ENCODE measurements at places on chromosomes 11 and 22. TPM values are rescaled to one million over a fixed set of nuclear protein-coding genes. Genes with fewer than 3 reads are reported as not detected.

The PEX16 gene
- polyA plus RNA-seq, result 24.0 TPM

The PRRG4 gene
- 5.8 TPM for polyA plus RNA-seq

The DEPDC7 gene
- 8.3 TPM for polyA plus RNA-seq

The NCF4 gene
- 2.5 TPM for polyA plus RNA-seq

The CD3E gene
- 0.36 TPM for polyA plus RNA-seq

The DTX4 gene
- polyA plus RNA-seq, result 66.2 TPM

The KRTAP5-9 gene
- polyA plus RNA-seq, result 1.0 TPM

The OR2D2 gene
- not detected for polyA plus RNA-seq

The FAM227A gene
- 5.2 TPM for polyA plus RNA-seq

The MS4A4A gene
- 6.4 TPM for polyA plus RNA-seq

GRCh38 chr11:17760102-17761029 is 25.8 kb downstream of the KCNC1 start:
- DNase-seq, result no peak

GRCh38 chr22:42907404-42908373 is 50.6 kb upstream of the ARFGAP3 start:
- no peak for DNase-seq

GRCh38 chr22:32804531-32805360 is 3.2 kb downstream of the TIMP3 start:
- DNase-seq, result no peak

- DNase-seq, result no peak
Measured at GRCh38 chr11:24155792-24156191, 341.1 kb upstream of the LUZP2 start.

GRCh38 chr11:128165572-128165971 is 421.8 kb downstream of the ETS1 start:
- no peak for DNase-seq

GRCh38 chr11:127627629-127628457 is 627.3 kb upstream of the KIRREL3 start:
- DNase-seq, result no peak

DNA sequence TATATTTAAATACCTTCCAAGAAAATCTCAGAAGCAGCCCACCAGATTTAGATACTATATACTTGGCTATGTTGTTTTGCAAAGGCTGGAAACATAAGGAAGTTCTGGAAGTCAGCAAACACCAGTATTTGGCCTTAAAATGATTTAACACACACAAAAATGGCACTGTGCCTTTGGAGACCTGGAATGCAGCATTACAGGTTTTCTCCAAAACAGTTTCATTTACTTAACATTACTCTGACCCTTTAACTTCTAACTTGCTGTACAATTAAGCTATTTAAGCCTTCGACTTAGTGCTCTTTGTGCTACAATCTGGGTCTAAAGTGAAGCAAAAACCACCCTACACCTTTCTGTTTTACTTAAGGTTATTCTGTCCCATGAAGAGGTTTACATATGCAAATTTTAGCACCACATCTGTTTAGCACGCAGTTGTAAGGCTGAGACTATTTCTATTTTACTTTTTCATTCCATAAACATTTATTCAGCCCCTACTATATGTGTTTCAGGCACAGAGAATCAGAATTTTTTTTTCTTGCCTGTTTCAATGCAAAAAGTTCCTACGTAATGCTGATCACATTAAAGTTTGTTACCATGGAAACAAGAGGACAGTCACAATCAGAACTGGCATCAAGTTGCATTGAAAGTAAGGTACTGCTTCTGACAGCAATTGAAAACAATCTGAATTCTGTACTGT is 70.3 kb downstream of the MAML2 start:
- DNase-seq, result peak; percentile 80

DNA sequence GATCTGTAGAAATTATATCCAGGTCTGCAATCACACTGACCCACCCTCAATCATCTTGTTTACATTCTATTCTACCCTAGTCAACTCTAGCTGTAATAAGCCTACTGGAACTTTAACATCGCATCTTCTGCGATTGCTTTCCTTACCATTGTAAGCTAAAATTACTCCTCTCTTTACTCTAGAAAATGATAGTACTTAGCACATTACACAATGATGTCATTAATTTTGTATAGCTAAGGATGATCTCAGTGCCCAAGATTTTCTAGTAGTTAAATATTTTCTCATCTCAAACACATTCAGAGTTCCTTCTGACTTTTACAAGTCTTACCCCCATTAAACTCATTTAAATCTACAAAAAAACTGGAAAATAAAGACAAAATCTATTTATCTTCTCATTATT is 39.6 kb upstream of the CTSC start:
- no peak for DNase-seq

- DNase-seq, result no peak
Measured at GRCh38 chr11:83150450-83150849, 6.5 kb upstream of the PCF11 start.

GRCh38 chr11:76459299-76459698 is 14.5 kb downstream of the EMSY start:
- no peak for DNase-seq

DNA sequence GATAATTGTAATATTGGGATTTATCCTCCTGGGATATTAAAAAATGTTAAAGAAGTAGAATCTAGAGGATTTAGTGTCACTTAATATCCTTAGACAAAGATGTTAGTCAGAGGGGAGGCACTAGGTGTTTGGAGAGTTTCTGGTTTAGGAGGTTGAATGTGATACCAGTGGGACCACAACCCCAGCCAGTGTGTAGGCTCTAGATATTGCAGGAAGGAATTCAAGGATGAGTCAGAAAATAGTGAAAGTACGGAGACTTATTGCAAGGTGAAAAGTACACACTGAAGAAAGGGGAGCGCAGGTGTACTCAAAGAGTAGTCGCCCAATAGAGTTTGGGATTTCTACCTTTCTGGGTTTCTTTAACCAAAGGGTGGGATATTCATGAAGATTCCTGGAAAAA is 5.7 kb upstream of the TMEM41B start:
- DNase-seq, result no peak

DNA sequence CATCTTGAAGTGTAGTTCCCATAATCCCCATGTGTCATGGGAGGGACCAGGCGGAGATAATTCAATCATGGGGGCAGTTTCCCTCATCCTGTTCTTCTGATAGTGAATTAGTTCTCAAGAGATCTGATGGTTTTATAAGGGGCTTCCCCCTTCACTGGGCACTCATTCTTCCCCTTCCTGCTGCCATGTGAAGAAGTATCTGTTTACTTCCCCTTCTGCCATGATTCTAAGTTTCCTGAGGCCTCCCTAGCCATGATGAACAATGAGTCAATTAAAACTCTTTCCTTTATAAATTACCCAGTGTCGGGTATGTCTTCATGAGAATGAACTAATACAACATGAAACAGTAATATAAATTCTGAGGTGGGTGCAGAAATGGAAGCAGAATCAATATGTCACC is 12.1 kb upstream of the SPTBN2 start:
- DNase-seq, result no peak

GRCh38 chr11:21137803-21138202 is 468.4 kb downstream of the NELL1 start:
- DNase-seq, result no peak

- DNase-seq, result no peak
Measured at GRCh38 chr11:96481204-96481603, 91.4 kb downstream of the JRKL start.

DNA sequence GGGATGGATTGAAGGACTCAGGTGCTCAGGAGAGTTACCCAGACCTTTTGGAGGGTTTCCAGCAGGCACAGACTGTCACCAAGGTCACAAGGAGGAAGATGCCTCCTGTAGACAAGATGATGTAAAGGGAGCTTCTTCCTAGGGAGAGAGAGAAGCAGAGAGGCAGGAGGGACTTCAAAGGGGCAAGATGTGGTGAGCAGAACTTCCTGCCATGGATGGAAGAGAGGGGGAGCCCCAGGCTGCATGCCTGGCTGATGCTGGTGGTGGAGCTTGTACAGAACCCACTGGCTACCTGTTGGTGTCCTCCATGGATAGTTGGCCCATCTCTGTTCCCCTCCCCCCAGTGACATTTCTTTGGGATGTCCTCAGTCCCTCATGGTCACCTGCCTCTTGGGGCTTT is 4.2 kb downstream of the HEPN1 start:
- DNase-seq, result no peak

GRCh38 chr11:205221-206001 is 1.8 kb downstream of the BET1L start:
- DNase-seq, result no peak

GRCh38 chr11:119739021-119739703 is 10.2 kb upstream of the NECTIN1 start:
- DNase-seq, result peak; percentile 92

GRCh38 chr11:60987577-60988277 is 16.2 kb downstream of the CD6 start:
- no peak for DNase-seq

- no peak for DNase-seq
Measured at GRCh38 chr11:33321422-33321821, 64.2 kb downstream of the HIPK3 start.

DNA sequence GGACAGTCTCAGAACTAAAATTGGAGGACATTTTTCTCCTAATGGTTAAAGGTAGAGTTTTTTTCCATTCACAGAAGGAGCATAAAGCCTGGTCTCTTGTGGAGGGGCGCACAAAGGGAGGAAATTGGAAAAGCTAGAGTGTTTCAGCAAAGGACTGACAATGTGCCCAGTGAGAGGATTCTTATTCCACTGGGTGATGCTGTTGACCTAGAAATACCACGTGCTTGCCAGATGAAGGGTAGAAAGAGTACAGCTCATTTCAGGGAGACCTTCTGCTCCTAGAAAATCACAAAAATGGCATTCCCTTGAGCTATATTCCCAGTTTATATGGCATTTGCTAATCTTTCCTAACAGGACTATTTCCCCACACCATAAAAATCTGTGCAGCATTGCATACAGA is 21.1 kb downstream of the MS4A6E start:
- no peak for DNase-seq

DNA sequence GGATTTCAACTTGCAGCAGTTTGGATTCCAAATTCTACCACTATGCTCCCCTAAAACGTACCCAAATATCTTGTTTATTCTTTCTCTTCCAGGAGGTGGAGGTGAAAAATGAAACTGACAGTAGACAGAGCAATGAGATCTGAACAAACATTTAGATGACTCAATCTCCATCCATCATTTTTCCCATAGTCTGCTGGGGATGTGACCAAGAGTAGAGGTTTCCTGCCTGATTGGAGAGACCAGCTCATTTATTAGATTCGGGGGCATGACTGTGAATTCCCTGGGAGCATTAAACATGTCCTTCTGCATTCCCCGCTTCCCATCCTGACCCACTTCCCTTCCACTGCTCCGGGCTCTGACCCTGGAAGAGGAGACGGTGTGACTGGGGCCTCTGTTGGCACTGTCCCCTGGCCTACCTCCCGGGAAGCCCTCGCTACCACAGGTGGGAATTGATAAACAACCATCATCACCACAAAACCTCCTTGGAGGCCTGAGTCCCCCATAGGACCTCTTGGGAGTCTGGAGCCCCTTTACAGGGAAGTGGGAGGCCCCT is 20.3 kb downstream of the DKK3 start:
- no peak for DNase-seq

DNA sequence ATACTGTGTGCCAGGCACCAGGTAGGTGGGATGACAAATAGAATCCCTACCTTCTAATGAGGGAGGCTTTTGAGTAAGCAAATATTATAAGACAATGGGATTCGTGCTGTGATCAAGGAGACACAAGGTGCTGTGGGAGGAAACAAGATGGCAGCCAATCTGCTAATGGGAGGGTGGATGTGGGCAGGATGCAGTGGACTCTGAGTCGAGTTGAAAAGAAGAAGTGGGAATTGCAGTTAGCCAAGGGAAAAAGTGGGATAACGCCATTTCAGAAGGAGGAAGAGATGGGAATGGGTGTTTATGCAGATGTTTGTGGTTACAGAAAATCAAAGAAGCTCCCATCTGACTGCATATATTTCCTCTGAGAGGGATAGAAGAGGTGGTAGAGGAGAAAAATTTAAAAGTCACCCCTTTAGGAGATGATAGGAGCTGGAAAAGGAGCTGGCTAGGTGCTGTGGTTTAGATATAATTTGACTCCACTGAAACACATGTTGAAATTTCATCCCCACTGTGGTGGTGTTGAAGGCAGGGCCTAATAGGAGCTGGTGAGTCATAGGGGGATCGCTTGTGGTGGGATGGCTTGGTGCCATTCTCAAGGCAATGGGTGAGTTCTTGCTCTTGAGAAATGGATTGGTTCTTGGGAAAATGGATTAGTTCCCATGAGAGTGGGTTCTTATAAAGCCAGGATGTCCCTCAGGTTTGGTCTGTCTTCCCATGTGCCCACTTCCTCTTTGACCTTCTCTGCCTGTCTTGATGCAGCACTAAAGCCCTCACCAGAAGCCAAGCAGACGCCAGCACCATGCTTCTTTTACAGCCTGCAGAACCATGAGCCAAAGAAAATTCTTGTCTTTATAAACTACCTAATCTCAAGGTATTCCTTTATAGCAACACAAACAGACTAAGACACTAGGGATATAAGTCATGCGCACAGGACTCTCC is 30.0 kb upstream of the POU2AF1 start:
- no peak for DNase-seq

DNA sequence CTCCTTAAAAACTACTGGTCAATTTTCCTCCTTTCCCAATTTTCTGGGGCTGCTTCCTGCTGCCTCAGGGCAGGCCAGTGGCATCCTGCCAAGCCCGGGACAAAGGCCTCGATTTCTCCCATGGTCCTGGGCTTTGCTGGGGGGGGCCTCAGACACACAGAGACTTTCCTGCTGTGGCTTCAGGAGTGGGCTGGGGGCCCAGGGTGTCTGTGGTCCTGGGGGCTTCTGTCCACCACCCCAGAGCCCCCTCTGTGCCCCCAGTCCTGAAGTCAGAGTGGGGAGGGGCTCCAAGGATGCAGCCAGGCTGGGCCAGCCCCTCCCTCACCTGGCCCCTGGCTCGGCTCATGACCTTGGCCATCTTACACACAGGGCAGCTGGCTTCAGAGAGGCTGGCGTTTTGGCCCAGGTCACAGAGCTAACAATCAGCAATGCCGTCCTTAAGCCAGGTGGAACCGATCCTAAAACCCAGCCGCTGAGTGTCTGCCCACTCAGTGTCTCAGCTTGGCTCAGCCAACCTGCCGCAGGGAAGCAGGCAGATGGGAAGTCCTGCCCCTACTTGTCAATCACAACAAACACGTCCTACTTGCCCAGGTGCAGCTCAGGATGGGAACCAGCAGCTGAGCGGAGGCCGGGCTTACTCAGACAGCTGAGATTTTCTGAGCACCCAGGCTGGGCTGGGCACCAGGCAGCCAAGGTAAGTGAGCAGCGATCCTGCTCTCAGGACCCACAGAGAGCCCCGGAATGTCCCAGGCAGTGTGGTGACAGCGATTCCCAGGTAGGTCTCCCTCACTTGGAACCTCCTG is 34.6 kb downstream of the OSBPL5 start:
- DNase-seq, result no peak

GRCh38 chr11:30412509-30412908 is 89.6 kb downstream of the ARL14EP start:
- DNase-seq, result no peak

- no peak for DNase-seq
Measured at GRCh38 chr22:23036684-23037428, 33.5 kb upstream of the GNAZ start.

- no peak for DNase-seq
Measured at GRCh38 chr11:6670202-6670830, 12.8 kb downstream of the MRPL17 start.

DNA sequence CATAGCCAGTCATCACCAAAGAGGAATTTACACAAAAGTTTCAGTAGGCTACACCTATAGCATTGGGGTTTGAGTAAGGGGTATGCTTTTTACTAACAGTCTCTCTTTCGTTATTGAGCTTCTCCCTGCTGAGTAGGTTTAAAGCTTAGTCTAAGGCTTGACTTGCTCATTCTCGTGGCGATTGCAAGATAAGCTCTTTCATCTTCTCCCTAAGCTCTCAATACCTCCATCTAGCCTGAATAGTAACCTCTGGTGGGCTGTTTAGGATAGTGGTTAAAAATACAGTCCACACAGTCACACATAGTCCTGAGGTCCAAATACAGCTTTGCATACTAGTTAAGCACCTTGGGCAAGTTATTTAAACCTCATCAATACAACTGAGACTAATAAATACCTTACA is 65.6 kb downstream of the IMMP1L start:
- no peak for DNase-seq
